ENCODE measurements at places on chromosomes 3 and 15.

- no peak for DNase-seq
Measured at GRCh38 chr3:113890256-113890900, 51.8 kb downstream of the GRAMD1C start.

DNA sequence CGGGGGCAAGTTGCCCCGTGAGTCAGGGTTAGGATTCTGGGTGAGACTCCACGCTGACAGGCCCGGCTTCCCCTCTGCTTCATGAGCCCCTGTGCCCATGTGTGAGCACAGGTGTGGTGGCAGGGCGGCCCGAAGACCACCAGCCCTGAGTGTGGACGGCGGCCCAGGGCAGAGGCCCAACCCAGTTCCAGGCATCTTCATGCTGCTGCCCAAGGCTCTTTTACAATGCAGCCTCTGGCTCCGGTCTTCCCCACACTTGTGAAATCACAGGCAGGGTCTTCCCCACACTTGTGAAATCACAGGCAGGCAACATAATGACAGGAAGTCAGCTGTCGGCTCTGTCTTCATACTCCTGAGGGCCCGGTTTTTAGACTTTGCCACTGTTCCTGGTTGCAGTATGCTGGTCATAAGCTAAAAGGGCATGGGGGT lies 78.8 kb downstream of the AAGAB start:
- DNase-seq = no peak

DNA sequence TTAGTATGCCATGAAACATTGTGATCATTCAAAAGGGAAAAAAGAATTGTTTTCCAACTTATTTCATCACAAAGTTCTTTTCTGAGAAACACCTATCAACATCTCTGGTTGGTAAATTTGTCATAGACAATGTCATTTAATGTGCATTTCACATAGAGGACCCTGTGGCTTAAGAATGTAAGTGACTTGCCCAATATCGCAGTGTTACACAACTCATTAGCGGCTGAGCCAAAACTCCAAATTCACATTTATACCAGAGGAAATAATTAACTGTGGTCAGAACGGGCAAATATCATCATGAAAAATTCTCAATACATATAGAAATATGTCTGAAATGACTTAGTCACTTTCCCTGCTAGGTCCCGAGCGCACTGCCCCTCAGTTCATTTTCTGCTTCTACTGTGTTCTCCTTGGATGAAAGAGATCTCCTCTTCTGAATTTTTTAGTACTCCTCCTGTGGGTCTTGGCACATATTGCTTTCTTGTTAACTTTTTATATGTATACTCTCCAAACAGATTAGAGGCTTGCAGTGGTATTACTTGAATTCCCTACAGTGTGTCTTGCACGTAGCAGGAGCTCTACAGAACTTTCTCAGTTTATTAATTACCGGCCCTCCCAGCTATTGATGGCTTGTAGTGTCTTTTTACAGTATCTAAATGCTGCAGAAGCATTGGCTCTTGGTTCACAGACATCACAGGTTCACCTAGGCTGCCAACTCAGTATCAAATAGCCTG lies 33.1 kb downstream of the PTX3 start:
- DNase-seq = no peak

DNA sequence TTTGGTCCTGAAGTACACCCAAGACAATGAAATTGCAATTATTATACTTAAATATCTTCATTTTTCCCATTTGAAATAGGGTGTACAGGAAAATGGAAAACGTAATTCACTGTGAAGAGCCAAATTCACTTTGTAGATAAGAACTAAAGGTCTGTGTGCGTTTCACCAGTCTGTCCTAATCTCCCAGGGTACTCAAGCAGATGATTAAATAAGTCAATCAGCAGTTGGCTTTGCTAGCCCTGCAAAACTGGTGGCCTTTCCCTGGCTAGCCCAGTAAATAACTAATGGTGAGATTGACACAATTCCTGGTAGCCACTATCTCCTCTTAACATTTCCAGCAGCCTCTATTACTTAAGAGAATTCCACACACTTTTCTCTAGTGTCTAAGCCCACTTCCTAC lies 389.3 kb downstream of the TBL1XR1 start:
- no peak for DNase-seq

DNA sequence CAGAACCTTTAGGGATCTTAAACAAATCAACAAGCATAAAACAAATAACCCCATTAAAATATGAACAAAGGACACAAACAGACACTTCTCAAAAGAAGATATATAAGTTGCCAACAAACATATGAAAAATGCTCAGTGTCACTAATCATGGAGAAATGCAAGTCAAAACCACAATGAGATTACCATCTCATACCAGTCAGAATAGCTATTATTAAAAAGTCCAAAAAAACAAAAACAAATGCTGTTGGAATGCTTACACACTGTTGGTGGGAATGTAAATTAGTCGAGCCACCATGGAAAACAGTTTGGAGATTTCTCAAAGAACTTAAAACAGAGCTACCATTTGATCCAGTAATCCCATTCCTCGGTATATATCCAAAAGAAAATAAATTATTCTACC lies 423.6 kb downstream of the OTOL1 start:
- no peak for DNase-seq

GRCh38 chr3:39980058-39980457 lies 170.6 kb downstream of the MYRIP start:
- no peak for DNase-seq

GRCh38 chr3:187821616-187822317 lies 76.5 kb upstream of the BCL6 start:
- DNase-seq = no peak

GRCh38 chr15:51754267-51754666 lies 2.9 kb downstream of the TMOD2 start:
- DNase-seq = no peak

GRCh38 chr3:149209431-149209830 lies 12.2 kb downstream of the CP start:
- DNase-seq = no peak

DNA sequence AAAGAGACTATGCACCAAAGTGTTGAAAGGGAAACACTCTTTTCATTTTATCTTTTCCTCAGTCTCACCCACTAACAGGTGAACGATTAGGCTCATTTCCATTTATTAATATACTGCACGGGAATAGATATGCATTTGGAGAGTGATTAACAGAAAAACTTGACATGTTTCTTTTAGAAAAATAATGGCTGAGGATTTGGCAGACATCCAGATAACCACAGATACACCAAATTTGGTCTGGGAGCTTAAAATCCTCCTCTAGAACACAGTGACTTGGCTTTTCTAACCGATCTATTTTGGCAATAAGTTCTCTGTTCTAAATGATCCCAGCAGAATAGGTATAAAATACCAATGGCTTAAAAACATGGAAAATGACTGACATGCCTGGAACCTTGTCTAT lies 459.3 kb upstream of the SGO1 start:
- DNase-seq = no peak

GRCh38 chr15:74385733-74386132 lies 18.3 kb upstream of the CYP11A1 start:
- no peak for DNase-seq

DNA sequence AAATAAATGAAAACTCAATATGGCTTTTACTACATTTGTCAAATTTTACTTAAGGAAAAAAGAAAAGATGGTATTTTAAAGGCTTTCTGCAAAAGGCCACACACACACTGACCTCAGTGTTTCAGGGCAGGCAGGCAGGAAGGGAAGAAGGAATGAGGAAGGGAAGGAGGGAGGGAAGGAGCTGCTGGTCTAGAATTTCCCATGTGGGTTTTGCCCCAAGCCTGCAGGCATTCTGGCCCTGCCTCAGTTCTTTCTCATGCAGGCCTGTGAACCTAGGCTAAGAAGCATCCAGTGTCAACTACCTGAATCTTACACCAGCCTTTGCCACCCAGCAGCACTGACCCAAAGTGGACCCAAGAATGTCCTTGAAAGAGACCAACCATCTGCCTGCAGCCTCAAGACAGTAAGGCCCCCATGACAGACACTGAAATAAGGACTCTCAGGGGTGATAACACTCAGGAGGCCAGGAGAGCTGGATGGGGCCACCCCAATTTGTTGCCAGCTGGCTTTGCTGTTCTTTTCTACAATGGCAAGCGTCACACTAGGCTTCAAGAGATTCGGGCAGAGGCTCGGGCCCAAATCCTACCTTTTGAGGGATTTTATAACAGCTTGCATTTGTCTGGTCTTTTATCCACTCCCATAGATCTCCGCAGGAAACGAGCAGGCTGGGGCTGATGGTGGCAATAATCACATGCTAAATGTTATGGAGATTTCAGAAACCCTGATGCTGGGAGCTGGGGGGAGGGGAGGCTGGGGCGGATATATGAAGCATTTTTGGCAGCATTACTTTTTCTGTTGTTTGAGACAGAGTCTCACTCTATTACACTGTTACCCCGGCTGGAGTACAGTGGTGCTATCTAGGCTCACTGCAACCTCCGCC lies 51.4 kb downstream of the XXYLT1 start:
- DNase-seq = no peak

DNA sequence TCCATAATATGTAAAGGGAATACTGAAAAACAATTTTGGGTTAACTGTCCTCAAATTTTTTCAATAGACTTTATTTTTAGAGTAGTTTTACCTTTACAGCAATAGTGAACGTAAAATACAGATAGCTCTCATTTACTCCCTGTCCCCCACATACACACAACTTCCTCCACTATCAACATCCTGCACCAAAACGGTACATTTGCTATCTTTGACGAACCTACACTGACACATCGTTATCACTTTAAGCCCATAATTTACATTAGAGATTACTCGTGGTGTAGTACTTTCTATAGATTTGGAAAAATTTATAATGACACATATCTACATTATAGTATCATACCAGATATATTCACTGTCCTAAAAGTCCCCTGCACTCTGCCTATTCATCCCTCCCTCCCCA lies 16.9 kb upstream of the P2RY1 start:
- DNase-seq = no peak

- DNase-seq = no peak
Measured at GRCh38 chr3:106010829-106011228, 142.0 kb upstream of the CBLB start.

- no peak for DNase-seq
Measured at GRCh38 chr3:22380253-22380652, 629.2 kb upstream of the ZNF385D start.

DNA sequence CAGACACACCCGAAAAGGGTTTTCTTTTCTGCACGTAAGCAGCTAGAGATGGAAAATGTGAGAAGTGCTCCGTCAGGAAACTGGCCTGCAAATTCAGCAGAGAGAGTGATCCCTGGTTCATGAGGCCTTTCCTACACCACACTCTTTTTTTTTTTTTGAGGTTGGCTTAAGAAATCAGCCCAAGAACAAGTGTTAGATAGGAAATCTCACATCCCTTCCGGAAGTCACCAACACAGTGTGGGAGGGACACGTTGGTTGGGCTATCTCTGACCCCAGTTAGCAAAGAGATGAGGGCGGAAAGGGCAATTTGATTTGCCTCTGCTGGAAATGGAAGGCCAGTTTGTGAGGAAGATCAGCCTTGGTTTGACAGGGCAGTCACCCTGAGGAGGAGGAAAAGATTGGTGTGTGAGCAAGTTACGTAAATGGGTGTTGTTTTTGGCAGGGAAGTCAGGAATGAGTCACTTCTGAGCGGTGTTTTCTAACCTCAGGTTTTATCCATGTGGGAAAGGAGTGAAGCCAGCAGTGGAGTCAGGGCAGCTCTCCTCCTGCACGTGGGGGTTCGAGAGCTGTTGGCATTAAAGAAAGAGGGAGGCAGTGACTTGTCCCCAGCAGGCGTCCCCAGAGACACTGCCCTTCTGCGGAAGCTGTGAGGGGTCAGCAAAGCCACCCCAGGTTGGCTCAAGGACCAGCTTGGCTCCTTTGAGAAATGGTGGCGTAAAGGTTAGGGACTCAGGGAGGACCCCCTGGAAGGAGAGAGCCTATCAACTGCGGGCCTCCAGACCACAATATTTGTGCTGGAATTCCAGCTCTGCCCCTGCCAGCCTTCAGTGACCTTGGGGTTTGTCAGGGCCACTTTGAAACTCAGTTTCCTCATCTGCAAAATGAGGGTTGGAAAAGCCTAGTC lies 237.6 kb upstream of the BHLHE40 start:
- no peak for DNase-seq

DNA sequence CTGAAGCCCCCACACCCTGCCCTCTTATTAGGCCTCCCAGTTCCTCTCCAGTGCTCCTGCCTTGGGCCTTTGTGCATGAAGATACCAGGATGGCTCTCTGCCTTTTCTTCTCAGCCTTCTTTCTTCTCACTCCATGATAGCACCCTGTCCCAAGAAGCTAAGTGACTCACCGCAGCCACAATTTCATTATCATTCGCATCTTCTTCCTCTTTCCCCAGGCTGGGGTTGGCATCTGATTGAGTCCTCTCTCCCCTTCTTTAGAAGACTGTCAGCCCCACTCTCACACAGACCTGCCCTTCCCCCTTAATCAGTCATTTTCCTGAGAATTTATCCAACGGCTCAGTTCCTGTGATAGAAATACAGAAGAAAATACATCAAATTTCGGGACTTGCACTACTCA lies 102.0 kb downstream of the STAC start:
- no peak for DNase-seq

DNA sequence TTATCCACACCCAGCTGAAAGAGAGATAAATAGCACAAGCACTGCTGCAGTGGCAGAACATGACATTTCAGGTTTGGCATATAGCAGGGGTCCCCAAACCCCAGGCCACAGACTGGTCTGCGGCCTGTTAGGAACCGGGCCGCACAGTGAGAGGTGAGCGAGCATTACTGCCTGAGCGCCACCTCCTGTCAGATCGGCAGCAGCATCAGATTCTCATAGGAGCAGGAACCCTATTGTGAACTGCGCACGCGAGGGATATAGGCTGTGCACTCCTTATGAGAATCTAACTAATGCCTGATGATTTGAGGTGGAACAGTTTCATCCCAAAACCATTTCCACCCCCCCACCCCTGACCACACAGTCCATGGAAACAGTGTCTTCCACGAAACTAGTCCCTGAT lies 54.6 kb downstream of the CCR4 start:
- DNase-seq = no peak

GRCh38 chr3:165895919-165896318 lies 58.7 kb upstream of the BCHE start:
- no peak for DNase-seq

DNA sequence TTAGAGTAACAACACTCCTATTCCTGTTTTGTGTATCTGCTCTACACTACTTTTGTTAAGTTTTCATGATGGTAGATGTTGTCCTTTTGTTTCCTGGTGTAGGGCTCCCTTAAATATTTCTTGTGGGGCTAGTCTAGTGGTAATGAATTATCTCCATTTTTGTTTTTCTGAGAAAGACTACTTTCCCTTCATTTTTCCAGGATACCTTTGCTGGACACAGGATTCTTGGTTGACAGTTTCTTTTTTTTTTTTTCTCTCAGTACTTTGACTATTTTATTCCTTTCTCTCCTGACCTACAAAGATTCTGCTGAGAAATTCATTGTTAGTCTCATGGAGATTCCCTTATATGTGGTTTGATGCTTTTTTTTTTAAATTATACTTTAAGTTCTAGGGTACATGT lies 37.9 kb downstream of the FAIM start:
- DNase-seq = no peak

- no peak for DNase-seq
Measured at GRCh38 chr3:169914321-169914720, 2.9 kb downstream of the SAMD7 start.

DNA sequence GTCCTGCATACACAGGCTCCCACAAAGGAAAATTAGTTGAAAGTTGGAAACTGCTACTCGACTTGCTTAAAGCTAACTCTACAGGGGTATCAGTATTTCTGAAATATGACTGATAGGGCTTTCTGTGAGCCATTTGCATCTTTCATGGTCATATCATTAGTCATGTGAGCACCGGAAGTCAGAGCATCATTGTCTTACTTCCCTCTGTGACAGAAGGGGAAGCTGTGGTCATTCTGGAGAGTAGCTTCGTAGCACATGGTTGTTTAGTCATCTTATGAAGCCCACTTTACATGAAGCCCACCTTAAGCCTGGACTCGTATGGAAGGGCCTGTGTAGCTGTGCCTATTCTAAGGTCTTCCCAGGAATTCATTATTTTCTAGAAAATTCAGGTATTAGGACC lies 69.0 kb downstream of the COL6A5 start:
- no peak for DNase-seq

Measured in stimulated activated CD8-positive, alpha-beta memory T cell treated with anti-CD3 and anti-CD28 coated beads, Interleukin-7, amount 100 ng/mL, for 1 hour (primary cell).